ENCODE measurements at places on chromosomes 2 and 18.

DNA sequence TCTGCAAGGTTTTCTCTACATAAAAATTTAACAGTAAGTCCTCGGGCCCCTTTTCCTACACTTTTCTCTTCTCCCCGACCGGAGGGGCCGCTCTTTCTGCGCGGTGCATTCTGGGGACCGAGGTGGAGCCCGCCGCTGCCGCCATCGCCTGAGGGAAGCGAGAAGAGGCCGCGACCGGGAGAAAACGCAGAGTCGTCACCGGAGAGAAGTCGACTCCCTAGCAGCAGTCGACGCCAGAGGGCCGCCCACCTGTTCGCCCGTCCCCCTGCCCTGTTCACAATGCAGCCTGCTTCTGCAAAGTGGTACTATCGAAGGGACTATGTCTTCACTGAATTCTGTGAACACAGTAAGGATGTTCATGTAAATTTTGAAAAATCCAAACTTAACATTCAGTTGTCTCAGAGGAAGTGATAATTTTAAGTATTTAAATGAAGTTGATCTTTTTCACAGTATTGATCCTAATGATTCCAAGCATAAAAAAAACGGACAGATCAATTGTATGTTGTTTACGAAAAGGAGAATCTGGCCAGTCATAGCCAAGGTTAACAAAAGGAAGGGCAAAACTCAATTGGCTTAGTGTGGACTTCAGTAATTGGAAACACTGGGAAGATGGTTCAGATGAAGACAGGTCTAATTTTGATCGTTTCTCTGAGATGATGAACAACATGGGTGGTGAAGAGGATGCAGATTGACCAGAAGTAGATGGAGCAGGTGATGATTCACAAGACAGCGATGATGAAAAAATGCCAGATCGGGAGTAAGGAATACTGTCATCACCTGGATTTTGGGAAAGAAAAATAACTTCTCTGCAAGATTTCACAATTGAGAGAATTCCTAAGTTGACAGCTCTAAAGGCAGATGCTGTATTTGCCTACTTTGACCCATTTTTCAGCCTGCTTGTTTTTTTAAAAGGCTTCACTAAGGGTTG is 55.8 kb downstream of the ASXL2 start:
- DNase-seq = peak; percentile 27

GRCh38 chr2:45145073-45145899 is 136.0 kb upstream of the SIX2 start:
- DNase-seq = no peak

GRCh38 chr18:37762076-37762621 is 196.6 kb upstream of the CELF4 start:
- no peak for DNase-seq

- no peak for DNase-seq
Measured at GRCh38 chr2:59572227-59572626, 981.2 kb downstream of the BCL11A start.

GRCh38 chr2:105950521-105951383 is 206.0 kb downstream of the NCK2 start:
- no peak for DNase-seq

DNA sequence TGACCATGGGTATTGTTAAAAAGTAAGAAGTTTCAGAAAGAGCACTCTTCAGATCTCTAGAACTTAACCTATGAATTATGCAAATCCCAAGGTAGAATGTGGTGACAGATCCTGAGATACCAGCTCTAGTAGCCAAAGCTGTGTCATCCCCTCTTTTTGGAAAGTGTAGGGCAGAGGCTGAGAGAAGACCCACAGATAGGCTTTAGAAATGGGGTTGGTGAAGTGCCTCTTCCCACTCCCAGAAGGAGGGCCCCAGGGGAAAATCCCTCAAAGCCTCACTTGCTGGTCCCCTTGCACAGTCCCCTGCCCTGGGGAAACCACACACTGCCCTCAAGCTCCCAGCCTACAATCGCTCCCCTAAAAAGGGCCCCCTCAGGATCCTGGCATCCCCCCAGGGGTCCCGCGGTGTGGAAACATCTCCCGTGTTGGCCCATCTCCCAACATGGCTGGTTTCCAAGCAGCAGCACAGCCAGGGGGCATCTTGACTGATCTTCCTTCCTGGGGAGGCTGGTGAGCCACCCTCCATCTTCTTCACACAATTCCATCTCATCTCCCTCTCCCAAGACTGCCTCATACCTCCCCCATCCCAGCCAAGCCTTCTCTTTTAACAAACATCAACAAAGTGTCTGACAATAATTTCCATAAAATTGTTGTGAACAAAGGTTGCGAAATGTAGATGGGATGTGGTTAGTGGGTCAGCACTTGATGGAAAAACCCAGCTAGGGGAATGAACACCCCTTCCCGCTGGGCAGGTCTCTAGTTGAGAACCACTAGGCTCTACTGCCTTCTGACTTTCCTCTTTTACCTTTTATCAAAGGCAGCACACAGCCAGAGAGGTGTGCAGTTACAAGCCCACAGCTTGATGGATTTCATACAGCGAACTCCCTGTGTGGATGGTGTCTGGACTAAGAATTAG is 25.1 kb downstream of the MAL start:
- DNase-seq = no peak

GRCh38 chr18:3454365-3455089 is 4.6 kb downstream of the TGIF1 start:
- DNase-seq = peak; percentile 57

- no peak for DNase-seq
Measured at GRCh38 chr18:74529811-74530583, 4.3 kb upstream of the CNDP1 start.

- DNase-seq = no peak
Measured at GRCh38 chr2:239694487-239694886, 293.7 kb upstream of the HDAC4 start.

DNA sequence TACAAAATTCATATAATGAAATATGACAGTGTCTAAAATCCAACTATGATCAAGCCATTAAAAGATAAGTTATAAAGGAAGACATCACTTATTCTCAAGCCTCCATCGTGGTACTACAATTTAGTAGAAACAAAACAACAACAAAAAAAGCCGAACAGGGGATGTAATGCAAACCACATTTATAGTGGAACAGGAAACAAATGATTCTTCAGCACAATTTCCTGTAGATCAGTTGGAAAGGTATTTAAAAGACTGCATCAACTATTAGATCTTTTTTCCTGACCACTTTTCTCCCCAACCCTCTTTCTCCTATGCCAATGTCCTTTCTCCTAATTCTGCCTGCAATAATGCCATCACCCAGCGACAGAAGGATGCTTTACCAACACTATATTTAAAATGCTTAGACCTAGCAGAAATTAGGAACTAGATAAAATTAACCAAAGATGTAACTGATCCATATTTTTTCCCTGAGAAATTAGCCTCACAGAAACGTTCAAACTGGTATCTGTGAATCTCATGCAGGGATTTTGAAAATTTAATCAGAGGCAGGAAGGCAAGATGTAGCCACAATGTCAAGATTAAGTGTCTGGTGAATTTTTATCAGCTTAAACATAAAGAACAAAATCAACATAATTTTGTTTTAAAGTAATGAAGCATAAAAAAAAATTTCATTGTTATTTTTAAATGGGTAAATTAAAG is 271.4 kb downstream of the TCF4 start:
- DNase-seq = no peak

- DNase-seq = no peak
Measured at GRCh38 chr18:74651327-74652128, 53.9 kb downstream of the ZNF407 start.

DNA sequence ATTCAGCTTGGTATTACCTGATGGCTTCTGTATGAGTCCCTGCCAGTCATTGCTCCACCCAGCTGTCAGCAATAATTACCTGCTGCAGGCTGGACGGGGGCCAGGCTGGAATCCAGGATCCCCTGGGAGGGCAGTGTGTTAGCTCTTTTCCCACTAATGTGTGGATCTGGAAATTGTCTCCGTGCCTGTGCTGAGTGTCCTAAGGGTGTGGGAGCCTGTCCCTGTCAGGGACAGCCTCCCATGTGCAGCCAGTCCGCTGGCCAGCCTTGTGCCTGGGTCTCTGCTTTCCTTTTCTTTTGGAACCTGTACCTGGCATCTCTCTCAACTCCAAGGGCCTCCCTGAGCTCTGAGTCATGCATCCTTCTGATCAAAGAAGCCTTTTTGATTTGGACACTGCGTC is 107.2 kb upstream of the SPRED2 start:
- no peak for DNase-seq

DNA sequence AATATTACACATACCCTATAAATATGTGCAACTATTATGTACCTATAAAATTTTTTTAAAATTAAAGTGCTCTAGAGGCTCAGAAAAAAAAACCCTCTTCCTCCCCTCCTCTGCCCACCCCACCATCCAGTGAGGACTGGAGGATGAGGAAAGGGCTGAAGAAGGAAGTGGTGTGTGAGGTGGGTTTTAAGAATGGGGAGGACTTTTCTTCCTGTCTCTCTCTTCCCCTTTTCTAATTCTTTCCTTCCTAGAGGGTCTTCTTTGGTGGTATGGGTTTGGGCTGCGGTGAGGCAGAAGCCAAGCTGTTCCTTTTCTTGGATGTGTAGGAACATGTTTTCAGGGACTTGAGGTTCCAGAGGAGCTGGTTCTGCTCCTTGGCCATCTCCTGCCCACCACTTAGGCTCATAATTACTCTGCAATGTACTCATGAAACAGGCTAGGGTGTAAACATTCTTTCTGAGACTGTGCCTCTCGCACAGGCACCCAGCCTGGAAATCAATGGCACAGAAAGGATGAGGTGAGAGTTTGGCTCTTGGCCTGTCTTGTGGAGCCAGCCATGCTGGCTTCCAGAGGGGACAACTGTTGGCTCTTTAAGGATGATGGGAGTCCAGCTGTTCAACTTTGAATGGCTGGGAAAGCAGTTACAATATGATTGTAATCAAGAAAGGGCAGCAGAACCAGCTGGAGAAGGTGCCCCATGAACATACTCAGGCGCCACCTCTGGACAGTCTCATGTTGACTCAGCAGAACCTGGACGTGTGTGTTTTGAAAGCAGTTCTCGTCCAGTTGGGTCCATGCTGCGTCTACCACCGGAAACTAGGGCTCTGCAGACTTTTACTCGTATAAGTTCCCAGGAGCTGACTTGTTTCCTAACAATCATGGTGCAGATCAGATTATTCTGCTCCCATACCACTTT is 38.3 kb downstream of the IL1RL2 start:
- DNase-seq = peak; percentile 32

Measured in inflammatory macrophage treated with lipopolysaccharide for 4 hours (primary cell).